ENCODE measurements at places on chromosomes 7 and 10. TPM values are rescaled to one million over a fixed set of nuclear protein-coding genes. Genes with fewer than 3 reads are reported as not detected.

DNA sequence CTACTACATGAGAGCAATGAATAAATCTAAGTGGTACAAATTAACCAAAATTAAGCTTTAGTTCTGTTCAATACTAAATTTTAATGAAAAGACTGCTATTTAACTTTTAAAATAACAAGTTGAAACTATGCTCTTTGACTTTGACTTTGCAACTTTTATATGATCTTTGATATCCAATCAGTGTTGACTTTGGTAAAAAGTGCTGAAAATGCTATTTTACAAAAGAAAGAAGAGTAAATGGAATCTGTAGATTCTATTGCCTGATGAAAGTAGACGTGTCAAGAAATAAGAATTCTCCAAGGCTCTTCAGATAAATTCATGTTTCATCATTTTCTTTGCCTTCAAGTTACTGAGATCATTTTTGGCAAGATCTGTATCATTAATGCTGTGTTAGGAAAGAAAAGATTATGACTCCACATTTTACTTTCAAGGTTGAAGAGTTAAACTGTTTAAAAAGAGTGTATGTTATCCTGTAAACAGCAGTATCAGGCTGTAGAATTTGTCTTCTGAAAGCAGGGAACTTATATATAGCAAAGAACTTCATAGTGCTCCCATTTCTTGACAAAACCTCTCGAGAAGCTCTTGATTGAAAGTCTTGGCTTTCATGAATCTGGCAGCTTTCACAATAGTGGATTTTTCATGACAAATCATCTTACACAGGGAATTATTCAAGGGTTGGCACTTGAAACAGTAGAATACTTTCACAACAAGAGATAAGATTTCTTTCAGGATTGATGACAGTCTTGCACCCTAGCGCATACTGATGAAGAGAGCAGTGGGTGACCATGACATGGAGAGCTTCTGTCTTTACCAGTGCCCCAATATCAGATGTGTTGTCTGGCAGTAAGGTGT, 72.1 kb downstream of the PTEN start:
- no peaks in the 10 kb centered on the region for H3K36me3 ChIP-seq
- H3K27ac ChIP-seq: no peak overlapping the region
- no peak for DNase-seq
- H3K4me1 ChIP-seq: peaks cover 24% of the 10 kb centered on the region
- no peak overlapping the region for H3K4me3 ChIP-seq
- H3K27me3 ChIP-seq: no peaks in the 10 kb centered on the region

Gene PYROXD2
- total RNA-seq: 5.5 TPM

DNA sequence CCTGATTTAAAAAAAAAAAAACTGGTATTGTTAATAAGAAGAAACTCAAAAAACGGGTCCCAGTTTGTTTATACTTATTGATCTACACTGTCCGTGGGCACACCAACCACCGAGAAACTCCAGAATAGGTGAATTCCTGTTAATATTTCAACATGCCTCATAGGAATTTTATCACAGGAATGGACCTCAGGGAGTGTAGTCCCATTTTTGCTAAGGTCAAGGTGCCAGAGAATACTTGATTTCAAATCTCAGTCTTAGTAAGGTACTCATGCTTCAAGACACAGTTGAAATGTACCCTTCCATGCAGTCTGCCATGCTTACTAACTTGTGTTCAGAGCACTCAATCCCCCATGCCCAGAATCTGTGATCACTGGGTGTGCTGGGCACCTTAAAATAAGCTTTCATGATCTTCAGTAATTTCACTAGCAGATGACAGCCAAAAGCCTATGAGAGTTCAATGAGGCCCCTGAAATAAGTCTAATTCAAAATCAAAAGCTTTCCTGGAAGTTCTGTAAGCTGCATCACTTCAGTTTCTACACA, 385.7 kb downstream of the TNS3 start:
- H3K27ac ChIP-seq: no peak overlapping the region
- no peak for DNase-seq
- H3K4me3 ChIP-seq: no peak overlapping the region
- no peaks in the 10 kb centered on the region for H3K36me3 ChIP-seq

DNA sequence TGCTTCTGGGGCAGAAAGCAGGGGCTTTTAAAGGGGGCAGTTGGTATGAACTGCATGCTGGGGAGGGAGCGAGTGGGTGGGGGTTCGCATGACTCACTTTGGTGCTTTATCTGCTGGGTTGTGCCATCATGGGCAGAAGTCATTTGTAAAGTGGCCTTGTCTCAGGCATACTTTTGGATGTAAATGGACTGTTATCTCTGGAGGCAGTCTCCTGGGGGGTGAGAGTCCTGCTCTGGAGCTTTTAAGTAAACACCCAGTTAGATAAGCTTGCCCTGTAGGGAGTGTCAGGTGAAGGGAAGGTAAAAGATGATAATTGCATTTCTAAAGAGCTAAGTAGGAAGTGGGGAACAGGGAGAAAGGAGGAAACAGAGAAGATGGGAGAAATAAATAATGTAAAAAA, 1.6 kb upstream of the GSTO1 start:
- peaks cover 3% of the 10 kb centered on the region for H3K36me3 ChIP-seq
- H3K27ac ChIP-seq: no peak overlapping the region
- DNase-seq: no peak
- H3K4me3 ChIP-seq: no peak overlapping the region
- H3K4me1 ChIP-seq: peaks cover 33% of the 10 kb centered on the region

- DNase-seq: peak; percentile 95
- peak overlapping the region; percentile 87 for H3K27ac ChIP-seq
- no peaks in the 10 kb centered on the region for H3K36me3 ChIP-seq
- H3K4me1 ChIP-seq: peaks cover 29% of the 10 kb centered on the region
Observed at GRCh38 chr10:80187465-80188409, 17.6 kb downstream of the ANXA11 start.

DNA sequence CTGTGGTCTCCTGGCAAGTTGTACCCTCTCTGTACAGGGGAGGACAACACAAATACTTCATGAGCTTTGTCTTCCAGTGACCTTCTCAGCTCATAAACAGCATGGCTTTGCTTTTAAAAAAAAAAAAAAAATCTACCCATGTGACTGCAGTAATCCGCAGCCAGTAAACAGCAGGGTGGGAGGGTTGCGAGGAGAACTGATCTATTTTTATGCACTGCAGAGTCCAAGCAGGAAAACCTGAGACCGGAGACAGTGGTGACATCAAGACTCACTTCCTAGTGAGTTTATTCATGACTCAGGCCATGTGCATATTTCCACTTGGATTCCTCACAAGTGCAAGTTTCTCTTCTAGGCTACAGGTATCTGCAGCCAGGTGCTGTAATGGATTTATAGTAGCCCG, 127.9 kb downstream of the NRF1 start:
- H3K27me3 ChIP-seq: no peaks in the 10 kb centered on the region
- peaks cover 100% of the 10 kb centered on the region for H3K36me3 ChIP-seq
- no peak overlapping the region for H3K4me3 ChIP-seq
- DNase-seq: no peak
- H3K4me1 ChIP-seq: no peaks in the 10 kb centered on the region
- no peak overlapping the region for H3K27ac ChIP-seq

DNA sequence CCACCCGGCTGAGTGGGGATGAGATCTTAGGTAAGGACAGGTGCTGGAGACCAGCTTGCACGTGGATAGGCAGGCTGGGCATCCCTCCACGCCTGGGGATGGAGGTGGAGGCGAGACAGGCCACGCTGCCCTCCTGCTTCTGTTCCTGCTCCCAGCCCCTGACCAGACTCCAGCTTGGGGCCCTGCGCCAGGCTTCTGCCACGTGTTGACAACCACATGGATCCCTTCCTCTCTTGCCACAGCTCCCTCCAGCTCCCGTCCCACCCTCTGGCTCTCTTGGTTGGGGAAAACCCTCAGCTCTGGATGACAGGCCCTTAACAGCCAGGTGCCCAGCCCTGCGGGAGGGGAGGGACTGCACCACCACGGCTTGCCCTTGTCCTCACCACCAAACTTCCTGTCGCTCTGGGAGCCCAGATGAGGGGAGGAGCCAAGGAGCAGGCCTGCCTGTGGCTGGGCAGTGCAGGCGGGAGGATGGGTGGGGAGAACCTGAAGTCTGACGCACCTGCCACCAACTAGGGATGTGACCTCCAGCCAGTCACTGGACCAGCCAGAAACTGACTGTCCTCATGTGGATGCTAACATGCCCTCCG, 36.0 kb downstream of the KCNH2 start:
- no peaks in the 10 kb centered on the region for H3K36me3 ChIP-seq
- peaks cover 18% of the 10 kb centered on the region for H3K4me1 ChIP-seq
- no peaks in the 10 kb centered on the region for H3K27me3 ChIP-seq
- peak; percentile 82 for DNase-seq
- H3K4me3 ChIP-seq: no peak overlapping the region

DNA sequence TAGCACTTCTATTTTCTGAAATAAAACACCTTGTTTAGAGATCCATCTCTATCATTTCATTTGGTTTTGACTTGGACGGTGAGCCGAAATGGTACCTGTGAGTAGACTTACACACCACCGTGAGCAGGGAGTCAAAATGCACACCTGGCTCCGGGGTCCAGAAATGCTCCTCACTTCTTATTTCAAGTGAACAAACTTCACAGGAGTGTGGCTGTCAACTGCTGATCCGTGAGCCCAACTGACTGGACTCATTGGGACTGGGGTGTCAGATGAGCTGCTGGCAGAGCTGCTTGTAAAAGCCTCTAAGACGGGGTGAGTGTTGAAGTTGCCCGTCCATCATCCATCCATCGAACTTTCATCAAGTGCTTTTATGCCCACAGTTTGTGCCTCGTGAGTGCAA, 435.5 kb downstream of the GLRX3 start:
- H3K36me3 ChIP-seq: no peaks in the 10 kb centered on the region
- no peak overlapping the region for H3K4me3 ChIP-seq
- no peaks in the 10 kb centered on the region for H3K4me1 ChIP-seq
- no peak for DNase-seq

Gene TMEM213
- not detected for total RNA-seq

DNA sequence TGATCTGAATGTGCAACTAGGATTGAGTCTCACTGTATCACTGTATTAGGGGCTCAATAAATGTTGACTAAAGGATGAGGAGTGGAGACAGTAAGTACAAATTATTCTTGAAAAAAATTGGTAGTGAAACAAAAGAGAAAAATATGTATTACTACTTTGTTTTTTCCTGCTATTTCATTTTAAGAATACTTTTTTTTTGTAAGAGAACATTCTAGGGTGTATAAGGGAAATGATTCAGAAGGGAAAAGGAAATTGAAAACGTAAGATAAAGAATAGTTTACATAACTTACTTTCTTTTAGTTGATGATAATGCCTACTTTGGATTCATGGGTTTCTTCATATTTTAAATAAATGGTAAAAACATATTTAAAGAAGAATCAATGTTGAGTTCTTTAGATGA, 9.6 kb downstream of the CAPZA2 start:
- no peak overlapping the region for H3K4me3 ChIP-seq
- peaks cover 100% of the 10 kb centered on the region for H3K4me1 ChIP-seq
- H3K36me3 ChIP-seq: no peaks in the 10 kb centered on the region
- peak overlapping the region; percentile 65 for H3K27ac ChIP-seq
- H3K27me3 ChIP-seq: no peaks in the 10 kb centered on the region

Gene IKZF1
- total RNA-seq: 212 TPM

Gene GRID2IP
- 0.30 TPM for total RNA-seq

GRCh38 chr7:3463696-3464095, 162.6 kb downstream of the SDK1 start:
- H3K36me3 ChIP-seq: no peaks in the 10 kb centered on the region
- no peaks in the 10 kb centered on the region for H3K27me3 ChIP-seq
- no peak overlapping the region for H3K4me3 ChIP-seq
- DNase-seq: no peak
- H3K27ac ChIP-seq: no peak overlapping the region
- no peaks in the 10 kb centered on the region for H3K4me1 ChIP-seq

- H3K4me1 ChIP-seq: no peaks in the 10 kb centered on the region
- no peak overlapping the region for H3K4me3 ChIP-seq
- no peaks in the 10 kb centered on the region for H3K27me3 ChIP-seq
- H3K36me3 ChIP-seq: no peaks in the 10 kb centered on the region
Observed at GRCh38 chr10:24432478-24433416, 223.8 kb downstream of the KIAA1217 start.

DNA sequence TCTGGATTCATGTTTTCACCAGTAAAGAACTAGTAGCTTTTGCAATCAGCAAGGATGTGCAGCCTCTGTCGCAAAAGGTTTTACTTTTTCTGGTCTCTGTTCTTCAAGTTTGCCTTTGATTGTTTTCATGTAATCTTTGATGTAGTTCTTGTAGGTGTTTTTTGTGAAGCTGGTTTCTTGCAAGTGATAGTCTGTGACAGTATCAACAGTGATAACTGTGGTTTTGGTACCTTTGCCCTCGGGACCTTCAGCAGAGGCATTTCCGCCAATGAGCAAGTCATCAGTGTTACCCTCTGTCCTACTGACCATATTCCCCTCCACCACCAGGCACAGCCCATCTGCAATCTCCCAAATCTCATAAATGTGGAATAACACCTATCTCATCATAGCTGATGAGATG, 55.1 kb downstream of the IPMK start:
- DNase-seq: no peak
- H3K27ac ChIP-seq: no peak overlapping the region
- H3K4me1 ChIP-seq: no peaks in the 10 kb centered on the region
- peaks cover 68% of the 10 kb centered on the region for H3K36me3 ChIP-seq
- no peaks in the 10 kb centered on the region for H3K27me3 ChIP-seq

DNA sequence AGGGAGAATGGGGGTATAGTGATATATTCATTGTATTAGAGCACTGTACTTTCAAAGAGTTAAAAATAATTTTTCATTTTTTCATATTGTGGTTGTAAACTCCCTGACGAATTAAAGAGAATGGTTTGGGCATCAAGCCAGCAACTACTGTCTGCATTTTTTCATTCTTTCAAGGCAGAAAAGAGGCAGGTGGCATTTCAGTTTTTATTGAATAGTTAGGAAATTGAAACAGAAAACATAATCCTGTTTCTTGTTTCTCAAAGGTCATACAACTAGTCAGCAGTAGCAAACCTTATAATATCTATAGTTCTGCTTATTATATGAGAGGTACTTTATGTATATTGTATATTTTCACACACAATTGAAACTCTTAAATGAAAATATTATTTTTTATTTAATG, 303.9 kb upstream of the KCND2 start:
- no peaks in the 10 kb centered on the region for H3K36me3 ChIP-seq
- H3K27ac ChIP-seq: no peak overlapping the region
- no peaks in the 10 kb centered on the region for H3K27me3 ChIP-seq
- no peaks in the 10 kb centered on the region for H3K4me1 ChIP-seq
- no peak for DNase-seq

Gene AKR1C4
- not detected for total RNA-seq

DNA sequence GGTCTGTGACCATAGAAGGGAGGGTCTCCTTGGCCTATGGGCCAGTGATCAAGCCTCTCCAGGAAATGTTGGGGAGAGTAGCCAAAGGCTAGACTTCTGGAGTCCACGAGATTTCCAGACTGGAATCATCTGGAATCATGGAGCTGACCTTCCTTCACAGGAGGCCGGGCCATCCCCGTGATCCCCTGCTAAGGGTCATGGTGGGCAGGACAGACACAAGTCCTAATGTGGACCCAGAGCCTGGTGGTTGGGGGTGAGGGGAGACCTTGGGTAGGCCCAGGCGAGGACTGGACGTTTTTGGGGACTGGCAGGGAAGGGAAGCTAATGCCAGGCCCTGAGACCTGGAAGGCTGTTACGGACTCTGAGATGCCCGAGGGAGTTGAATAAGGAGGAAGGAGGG, 9.8 kb upstream of the GRID1 start:
- no peak overlapping the region for H3K4me3 ChIP-seq
- no peak for DNase-seq
- H3K36me3 ChIP-seq: no peaks in the 10 kb centered on the region
- peaks cover 80% of the 10 kb centered on the region for H3K27me3 ChIP-seq
- peaks cover 8% of the 10 kb centered on the region for H3K4me1 ChIP-seq

Measured in spleen (tissue), 13 donors.